Stimulated activated CD4-positive, alpha-beta T cell treated with anti-CD3 and anti-CD28 coated beads, Interleukin-1b, Interleukin-23, amount 100 ng/mL, for 48 hours (primary cell): ENCODE measurements at places on chromosomes 12 and 14.

DNA sequence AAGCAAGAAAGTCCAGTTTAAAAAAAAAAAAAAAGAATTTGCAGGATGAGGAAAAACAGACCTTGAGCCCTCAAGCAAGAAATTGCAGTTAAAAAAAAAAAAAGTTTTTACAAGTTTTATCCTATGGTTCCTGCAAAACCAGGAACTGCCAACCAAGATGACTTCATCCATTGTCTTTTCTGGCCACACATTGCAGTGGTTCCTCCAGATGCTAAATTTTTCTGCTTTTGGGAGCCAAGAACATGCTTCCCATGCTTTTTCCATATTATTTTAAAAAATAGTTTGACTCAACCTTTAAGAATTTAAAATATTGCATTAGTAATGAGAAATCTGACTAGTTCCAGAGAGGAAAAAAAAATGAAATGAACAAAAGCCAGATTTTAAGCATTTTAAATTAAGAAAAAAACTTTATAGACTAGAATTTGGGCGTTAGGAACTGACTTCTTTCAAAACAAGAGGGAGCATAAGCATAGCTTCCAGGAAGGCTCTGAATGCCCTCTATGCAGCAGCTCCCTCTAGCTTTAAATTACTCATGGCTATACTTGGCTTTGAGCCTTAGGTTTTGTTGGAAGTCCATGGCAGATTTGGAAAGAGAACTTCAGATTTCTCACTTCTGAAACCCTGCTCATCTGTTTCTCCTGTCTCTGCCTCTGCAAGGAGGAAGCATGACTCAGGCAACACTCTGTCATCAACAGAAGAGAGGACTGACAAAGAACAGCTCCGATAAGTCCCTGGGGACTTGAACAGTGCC, 124.5 kb downstream of the GPR65 start:
- no peak for DNase-seq

DNA sequence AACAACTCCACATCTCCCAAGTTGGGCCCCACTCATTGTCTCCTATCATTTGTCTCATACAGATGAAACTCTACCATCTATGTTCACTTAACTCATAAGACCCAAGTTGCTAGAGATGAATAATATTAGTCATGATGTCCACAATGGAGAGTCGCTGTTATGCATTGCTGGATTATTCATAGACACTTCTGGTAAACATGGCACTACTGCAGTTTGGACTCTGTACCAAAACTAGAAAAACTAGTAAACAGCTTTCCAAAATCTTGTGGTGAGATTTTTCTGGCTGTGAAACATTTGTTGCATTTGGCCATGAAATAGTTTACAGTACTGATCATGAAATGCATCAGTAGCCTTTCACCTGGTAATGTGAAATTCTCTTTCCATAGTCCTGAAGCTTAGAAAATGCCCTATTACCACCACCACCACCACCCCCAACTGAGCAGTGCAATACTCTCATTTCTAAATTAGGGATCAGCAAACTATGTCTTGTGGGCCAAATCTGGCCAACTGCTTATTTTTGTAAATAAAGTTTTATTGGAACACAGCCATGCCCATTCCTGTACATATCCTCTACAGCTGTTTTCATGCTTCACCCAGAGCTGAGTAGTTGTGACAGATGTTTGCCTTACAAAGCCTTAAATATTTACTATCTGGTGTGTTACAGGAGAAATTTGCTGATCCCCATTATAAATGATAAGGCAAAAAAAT, 236.5 kb downstream of the DPF3 start:
- DNase-seq = no peak

- no peak for DNase-seq
Measured at GRCh38 chr14:89813617-89814031, 140.9 kb downstream of the EFCAB11 start.

DNA sequence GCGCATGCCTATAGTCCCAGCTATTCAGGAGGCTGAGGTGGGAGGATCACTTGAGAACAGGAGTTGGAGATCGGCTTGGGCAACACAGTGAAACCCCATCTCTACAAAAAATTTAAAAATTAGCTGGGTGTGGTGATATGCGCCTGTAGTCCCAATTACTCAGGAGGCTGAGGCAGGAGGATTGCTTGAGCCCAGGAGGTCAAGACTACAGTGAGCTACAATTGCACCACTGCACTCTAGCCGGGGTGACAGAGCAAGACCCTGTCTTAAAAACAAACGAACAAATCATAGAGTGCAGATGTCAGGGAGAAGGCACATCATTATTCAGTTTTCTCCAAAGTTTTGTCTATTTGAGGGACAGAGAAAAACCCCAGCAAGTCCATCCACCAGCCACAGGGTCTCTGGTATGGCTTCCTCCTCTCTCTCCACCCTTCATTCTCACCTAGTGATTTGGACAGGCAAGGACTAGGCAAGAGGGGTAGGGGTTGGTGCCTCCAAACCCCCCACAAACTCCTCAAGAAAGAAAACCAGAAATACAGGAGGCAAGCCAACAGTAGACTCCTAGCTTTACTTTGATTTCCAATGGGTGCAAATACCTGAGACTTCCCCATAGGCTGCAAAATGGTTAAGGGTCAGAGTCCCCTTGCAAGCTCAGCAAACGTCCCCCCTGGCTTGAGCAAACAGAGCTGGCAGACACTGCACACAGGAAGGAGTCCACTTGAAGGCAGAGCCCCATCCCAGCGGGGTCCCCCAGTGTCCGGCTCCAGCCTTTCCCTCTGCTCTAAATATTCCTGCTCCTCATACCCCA, 26.5 kb upstream of the RPLP0 start:
- no peak for DNase-seq

DNA sequence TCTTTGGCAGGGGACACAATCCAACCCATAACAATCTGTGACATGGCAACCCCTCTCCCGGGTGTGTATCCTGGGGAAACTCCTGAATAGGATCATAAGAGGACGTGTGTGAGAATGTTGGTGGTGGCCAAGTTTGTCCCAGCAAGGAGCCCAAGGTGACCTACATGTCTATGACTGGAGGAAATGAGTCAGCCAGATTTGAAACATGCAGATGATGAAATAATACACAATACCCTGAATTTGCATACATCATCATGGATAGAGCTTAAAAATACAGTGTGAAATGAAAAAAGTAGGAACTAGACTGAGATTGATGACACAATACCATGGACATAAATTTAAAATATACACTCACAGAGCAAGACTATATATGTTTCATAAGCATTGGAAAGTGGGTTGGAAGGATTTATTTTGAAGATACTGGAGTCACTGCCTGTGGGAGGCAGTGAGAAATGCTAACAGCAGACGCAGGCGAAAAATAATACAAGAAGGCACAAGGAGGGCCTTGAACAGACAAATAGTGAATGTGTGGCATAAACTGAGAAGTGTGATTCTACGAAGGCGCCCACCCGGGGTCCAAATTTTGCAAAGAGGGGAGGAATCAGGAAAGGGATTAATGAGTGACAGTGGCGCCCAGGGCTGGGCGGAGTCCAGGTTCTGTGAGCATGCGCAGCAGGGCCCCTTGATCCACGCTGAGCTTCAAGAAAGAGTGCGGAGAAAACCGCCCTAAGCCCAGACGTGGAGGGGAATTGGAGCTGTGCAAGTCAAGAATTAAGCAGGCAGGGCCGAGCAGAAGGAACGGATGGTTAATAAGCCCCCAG, 7.0 kb upstream of the MAP1LC3B2 start:
- DNase-seq = no peak

DNA sequence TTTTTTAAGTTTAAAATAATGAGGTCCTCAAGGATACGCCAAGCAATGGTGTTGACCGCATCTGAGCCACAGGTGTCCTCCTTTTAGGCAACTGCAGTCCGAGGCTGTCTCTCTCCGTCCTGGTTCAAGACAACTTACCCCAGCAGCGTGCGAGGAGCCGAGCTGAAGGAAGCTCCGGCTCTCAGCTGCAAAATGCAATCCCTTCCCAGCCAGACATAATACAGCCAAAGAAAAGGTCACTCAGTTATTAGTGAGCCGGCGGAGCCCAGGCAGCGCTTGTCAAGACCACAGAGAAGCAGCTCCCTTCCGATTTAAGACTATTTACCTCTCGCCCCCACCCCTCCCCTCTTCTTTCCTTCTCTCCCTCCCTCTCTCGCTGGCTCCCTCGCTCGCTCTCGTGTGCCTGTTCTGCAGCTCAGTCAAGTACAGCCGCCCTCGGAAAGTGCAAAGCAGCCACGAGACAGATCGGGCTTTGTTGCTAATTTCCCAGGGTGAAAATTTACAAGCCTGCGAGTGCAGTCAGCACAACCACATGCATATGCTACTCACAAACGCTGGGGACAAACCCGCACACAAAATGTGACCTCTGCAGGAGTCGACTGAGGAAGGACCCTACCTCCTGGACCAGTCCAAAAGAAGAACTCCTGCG, 363 bp upstream of the LMO3 start:
- DNase-seq = no peak

- DNase-seq = peak; percentile 52
Measured at GRCh38 chr12:109888179-109889020, 8.1 kb upstream of the GLTP start.

DNA sequence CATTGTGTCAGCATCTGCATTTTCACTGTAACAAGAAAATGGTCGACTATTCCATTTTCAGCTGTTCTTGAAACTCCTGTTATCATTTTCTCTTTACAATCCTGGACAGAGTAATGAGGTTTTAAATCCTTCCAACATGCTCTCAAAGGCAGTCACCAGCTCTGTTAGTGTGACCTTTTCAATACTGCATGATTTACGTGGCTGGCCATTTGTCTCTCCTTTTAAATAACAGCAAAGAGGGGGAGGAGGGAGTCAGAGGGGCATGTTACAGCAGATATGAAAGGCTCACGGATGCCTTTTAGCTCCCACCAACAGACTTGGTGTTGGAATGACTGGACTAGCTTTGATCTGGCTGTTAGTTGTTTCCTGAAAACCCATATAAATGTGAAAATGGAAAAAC, 1251.2 kb downstream of the AACS start:
- no peak for DNase-seq
